ENCODE measurements at places on chromosomes 16 and 17.

- no peak for DNase-seq
Observed at GRCh38 chr17:8031261-8031661, 7.6 kb upstream of the ALOX15B start.

DNA sequence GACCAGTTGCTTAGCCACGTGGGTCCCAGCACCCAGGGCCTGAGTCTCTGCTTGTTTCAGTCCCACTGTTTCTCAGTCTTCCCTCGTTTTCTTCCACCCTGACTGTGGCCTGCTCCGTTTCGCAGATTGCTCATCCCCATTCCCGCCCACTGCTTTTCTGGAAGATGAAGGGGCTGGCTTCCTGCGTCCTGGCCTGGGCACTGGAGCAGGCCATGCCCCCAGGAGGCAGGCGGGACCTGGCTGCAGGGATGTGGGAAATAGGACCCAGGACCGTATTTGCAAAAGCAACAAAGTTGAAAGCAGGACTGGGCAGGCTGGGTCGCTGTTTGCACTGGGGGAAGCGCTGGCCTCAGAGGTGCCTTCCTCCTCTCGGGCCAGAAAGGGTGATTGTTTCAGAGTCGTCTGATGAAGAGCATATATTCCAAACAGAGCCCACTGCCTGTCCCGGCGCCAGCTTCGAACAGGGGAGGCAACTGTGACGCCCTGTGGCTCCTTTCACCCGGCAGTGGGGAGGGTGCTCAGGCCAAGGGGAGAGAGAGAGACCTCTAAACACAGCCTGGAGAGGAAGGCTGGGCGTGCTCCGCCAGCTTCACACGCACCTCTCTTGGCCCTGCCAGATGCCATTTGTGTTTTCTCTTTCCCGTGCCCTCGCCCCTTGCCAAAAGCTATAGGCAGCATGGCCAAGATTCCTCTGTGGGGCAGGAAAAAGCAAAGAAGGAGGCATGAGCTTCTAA lies 108.6 kb downstream of the CMIP start:
- DNase-seq = no peak

GRCh38 chr17:50265690-50266315 lies 8.5 kb upstream of the TMEM92 start:
- no peak for DNase-seq

DNA sequence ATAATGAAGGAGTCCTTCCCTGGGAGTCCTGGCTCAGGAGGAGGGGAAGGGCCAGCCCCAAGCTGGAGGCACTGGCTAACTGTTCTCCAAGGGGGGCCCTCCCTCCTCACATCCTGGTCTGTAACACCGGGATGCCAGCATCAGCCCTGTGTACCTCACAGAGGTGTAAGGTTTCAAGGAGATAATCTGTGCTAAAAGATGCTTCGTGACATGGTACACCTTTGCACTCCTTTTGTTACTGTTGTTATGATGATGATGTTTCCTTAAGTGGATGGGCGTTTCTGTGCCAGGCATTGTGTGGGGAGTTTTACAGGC lies 236.7 kb upstream of the TNRC6C start:
- no peak for DNase-seq

- no peak for DNase-seq
Observed at GRCh38 chr16:3071655-3072054, 6.2 kb downstream of the IL32 start.

- no peak for DNase-seq
Observed at GRCh38 chr16:12898551-12898950, 2.8 kb upstream of the SHISA9 start.

GRCh38 chr17:51853857-51854256 lies 304.7 kb downstream of the CA10 start:
- DNase-seq = no peak

- no peak for DNase-seq
Observed at GRCh38 chr16:86092586-86093480, 193.9 kb downstream of the IRF8 start.

GRCh38 chr17:37118366-37119137 lies 169.8 kb downstream of the AATF start:
- DNase-seq = no peak

GRCh38 chr16:74079232-74079586 lies 217.4 kb upstream of the PSMD7 start:
- no peak for DNase-seq

- no peak for DNase-seq
Observed at GRCh38 chr17:77273397-77274085, 132.8 kb downstream of the SEC14L1 start.

DNA sequence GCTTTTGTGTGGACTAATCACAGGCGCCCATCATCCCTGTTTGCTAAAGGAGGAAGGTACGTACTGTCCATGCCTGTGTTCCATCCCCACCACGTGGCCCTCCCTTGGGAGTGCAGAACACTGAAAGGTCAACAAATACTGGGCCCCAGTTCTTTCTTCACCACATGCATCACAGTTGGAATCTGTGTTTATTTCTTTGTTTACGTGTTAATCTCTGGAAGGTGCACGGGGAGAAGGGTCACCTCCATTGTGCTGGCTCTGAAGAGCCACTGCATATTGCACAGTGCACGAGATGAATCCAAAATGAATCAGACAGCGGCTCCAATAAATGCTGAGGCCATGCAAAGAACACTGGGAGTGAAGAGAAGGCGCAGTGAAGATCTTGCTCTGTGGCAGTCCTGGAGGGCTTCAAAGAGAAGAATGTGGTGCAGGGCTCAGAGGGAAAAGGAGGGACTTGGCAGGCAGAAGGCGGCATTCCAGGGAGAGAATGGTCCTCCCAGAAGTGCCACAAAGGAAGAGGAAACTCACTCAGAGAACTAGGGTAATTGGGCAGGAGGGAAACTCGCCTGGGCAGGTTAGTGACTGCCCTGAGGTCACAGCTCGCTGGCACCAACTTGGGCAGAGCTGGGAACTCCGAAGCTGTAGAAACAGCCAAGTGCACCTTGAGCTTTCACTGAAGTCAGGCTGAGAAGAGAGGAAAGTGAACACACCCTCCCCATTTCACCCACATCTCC lies 3.7 kb downstream of the RPH3AL start:
- no peak for DNase-seq

GRCh38 chr16:58515871-58516767 lies 802 bp downstream of the SETD6 start:
- peak; percentile 57 for DNase-seq

- DNase-seq = no peak
Observed at GRCh38 chr17:7825206-7825990, 8.6 kb upstream of the KDM6B start.

- DNase-seq = no peak
Observed at GRCh38 chr16:87966685-87967185, 15.5 kb downstream of the BANP start.

- no peak for DNase-seq
Observed at GRCh38 chr16:66378741-66379570, 12.5 kb downstream of the CDH5 start.

DNA sequence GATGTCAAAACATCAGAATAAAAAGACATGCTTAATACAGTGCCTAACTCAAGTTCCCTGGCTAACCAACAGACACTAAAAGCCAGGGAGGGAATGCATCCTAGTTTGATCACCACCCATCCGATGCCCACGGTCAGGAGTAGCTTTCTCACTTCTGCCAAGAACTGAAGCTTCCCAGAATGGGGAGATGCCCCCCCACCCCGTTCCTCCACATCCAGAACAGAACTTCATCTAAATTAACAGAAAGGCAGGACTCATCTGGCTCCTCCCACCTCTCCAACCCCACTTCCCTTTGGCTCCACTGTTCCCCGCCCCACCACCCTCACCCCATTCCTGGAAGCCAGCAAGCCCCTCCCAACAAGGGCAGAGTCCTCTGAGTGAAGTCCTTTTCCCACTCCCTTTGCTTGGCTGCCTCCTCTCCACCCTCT lies 33.7 kb downstream of the GDE1 start:
- no peak for DNase-seq

- no peak for DNase-seq
Observed at GRCh38 chr16:67329901-67330300, 3.3 kb downstream of the LRRC36 start.

GRCh38 chr17:7587420-7588151 lies 2.3 kb downstream of the SOX15 start:
- DNase-seq = no peak

DNA sequence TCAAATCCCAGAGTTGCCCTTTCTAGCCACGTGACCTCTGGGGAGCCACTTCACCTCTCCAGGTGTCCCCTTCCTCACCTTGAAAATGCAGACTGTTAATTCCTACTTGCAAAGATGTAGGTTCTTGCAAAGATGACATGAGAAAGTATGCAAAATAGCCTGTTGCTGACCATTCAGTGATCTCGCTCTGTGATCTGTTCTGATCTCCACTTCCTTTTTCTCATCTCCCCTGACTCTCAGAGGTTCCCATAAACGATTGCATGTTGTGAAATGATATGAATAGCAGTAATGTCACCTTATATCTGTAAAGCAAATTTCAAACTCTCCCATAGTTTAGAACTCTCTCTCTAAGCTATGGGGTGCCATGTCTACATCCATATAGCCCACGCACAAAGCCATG lies 182.3 kb downstream of the TMEM132E start:
- DNase-seq = no peak

DNA sequence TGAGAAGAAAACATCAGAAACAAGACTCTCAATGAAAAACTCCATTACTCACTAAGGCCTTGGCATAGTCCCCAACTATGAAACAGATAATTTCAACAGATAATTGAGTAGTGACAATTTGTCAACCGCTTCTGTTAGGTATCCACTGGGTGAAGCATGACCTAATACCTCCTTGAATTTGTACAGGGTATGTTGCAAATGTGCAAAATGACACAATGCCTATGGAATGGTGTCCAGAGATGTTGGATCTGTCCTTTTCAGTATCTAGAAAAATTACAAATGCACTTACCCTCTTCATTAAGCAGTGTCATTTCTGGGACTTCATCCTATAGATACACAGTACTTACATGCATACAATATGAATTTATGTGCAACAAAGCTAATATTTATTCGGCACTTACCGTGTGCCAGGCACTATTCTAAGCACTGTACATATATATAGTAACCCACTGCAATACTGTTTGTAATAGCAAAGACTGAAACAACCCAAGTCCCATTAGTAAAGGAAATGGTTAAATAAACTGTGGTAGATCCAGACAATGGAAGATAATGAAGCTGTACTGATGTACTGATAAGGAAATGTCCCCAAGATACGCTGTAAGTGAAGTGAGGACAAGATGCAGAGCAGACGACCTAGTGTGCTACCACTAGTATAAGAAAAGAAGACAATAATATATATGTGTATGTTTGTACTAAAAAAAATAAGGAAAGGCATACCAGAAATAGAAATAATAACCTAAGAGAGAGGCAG lies 21.4 kb upstream of the SLC6A4 start:
- DNase-seq = no peak

GRCh38 chr16:87288753-87289362 lies 28.3 kb downstream of the C16orf95 start:
- DNase-seq = no peak

- no peak for DNase-seq
Observed at GRCh38 chr16:52470585-52470984, 76.4 kb downstream of the TOX3 start.

DNA sequence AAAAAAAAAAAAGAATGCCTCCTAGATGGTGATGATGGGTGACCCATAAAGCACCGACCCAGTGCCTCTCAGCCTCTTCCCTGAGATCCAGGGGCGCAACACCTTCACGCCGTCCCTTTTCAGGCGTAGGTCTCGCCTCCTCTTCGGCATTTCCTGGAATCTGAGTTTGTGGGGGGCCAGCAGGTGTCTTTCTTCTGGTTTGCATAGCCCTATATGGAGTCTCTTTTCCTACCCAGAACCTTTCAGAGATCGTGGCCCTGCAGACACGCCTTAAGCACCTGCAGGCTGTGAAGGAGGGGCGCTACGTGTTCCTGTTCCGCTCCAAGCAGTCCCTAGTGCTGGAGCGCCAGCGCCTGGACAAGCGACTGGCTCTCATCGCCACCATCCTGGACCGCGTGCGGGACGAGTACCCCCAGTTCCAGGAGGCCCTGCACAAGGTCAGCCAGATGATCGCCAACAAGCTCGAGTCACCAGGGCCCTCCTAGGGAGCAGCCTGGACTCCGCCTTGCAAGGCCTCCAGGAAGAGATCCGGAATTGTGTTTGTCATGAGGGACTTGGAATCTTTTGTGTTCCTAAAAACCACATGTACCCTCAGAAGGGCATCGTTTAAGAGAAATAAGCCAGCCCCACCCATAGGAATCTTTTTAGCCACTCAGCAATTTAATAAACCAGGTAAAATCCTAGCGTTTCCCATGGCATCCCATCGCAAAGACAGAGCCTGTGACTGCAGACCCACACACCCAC lies 1.9 kb upstream of the GAA start:
- no peak for DNase-seq

GRCh38 chr16:73743665-73744496 lies 552.7 kb upstream of the PSMD7 start:
- DNase-seq = no peak

- DNase-seq = no peak
Observed at GRCh38 chr17:39611401-39612112, 3.8 kb upstream of the NEUROD2 start.

GRCh38 chr17:30170415-30170987 lies 53.9 kb downstream of the NSRP1 start:
- DNase-seq = no peak

GRCh38 chr17:3260600-3260999 lies 37.6 kb downstream of the OR3A1 start:
- DNase-seq = no peak

DNA sequence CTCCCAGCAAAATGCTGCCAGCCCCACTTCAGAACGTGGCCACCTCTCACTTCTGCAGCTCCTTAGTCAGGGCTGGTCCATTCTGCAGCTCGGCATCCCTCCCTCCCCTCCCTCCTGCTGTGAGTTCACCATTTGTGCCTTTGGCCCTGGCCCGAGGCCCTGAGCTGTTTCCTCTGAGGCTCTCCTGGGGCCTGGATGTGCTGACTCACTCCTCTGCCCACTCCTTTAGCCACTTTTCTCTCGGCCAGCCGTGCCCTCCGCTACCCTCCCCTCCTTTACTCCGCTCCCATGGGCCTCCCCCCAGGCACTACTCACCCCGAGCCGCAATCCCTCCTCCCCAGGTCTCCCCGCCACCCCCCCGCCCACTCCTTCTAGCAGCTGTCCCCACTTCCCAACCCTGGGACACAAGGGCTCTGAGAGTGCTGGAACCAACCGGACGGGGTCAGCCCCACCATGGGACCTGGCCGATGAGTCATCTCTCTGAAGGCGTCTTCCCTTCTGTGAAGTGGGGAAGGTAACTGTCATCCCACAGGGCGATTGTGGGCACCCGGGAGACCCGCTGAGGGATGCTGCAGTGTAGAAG lies 11.5 kb downstream of the KCNG4 start:
- DNase-seq = no peak

- no peak for DNase-seq
Observed at GRCh38 chr17:9432134-9432885, 143.3 kb downstream of the STX8 start.

DNA sequence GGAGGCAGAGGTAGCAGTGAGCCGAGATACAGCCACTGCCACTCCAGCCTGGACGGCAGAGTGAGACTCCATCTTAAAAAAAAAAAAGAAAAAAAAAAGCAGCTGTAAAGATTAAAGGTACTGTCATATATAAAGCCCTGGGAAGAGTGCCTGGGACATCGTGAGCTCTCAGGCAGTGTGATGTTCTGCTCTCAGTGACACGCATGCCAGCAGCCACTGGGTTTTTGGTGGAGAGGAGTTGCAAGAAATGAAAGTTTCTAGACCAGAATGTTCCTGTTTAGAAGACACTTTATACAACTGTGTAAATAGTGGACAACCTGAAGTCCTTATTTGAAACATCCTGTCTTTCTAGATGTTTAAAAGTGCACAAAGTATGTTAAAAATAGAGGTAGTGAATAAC lies 213.2 kb downstream of the IRF8 start:
- no peak for DNase-seq
